Urinary bladder (tissue), 4 donors: ENCODE measurements at places on chromosomes 2 and 18. TPM values are rescaled to one million over a fixed set of nuclear protein-coding genes. Genes with fewer than 3 reads are reported as not detected.

DNA sequence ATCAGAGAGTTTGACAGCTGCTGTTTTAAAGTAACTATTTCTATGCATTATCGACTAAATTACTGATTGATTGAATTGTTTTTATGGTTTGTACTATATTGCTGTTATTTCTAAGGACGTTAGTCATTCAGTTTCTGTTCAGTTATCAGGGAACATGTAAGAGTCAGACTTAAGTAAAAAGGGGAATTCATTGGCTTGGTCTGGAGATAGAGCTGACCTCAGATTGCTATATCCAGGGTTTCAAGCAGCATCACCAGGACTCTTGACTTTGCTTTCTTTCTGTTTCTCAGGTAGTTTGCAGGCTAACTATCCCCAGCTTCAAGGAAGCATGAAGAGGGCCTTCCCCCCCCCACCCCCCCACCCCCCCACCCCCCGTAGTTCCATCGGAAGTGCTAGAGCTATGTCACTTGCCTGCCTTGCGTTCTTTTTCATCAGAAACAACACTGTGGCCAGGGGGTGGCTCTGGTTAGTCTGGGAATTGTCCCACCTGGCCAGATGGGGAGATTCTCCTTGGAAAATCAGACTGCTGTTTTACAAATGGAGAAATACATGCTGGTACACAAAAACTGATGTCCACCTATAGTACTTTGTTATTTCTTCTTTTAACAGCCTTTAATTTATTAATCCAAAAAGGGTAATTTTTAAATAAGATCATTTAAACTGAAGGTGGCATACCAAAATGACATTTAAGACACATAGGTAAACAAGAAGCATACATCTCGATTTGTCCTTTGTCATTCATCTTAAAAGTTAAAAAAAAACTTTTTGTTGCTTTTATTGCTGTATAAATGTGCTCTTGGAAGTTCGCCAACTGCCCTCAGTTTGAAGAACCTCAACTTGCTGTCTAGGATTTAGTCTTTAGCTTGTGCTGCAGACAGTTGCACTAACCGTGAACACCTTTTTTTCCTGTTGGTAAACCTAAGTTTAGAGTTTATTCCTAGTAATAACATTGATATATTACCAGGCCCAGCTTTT is 9.4 kb downstream of the SMAD4 start:
- DNase-seq, result no peak

GRCh38 chr2:140580532-140581151 is 1550.2 kb downstream of the LRP1B start:
- peak; percentile 1 for DNase-seq

DNA sequence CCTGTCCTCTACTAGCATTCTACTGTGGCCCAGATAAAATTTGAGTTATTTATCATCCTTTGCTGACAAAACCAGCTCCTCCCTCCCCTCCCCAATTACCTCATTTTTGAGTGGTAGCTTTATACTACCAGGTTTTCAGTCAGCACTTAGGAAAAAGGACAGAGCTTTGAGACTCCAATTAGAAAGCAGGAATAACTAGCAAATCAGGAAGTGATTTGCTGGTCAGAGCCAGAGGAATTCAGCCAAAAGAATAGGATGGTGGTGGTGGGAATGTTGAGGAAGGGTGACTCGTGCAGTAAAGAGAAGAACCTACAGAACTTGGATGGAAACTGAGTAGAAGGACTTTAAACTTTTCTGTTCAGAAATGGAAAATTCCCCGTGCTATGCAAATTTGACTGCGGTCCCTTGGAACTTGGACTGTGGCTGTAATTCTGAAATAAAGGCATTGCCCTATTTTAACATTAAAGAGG is 3.7 kb downstream of the MYL12B start:
- no peak for DNase-seq

DNA sequence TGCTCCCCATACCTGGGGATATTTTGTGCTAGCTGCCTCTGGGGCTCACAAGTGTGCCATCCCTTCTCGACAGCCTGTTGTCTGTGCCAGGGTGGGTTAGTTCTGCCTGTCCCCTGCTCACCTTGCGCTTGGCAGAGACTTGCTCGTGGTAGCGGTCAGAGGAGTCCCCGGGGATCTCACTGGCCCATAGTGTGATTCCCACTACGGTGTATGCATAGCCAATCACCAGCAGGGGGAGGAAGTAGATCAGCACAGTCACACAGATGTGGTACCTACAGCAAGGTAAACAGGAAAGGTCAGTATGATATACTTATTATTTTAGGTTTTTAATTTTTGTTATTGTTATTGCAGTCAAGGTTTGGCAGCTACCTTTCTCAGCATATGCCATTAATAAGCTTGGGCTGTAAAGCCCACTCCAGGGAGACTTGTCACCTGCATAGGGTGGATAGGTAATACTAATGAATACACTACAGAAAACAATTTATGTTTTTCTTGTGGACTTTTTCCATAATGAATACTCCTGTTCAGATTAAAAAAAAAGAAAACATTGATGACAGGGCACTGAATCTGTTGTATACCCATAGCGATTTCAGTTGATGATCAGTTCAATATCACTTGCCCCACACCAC is 95.2 kb downstream of the POLE4 start:
- DNase-seq, result no peak

GRCh38 chr2:85698184-85698879 is 4.2 kb downstream of the GNLY start:
- no peak for DNase-seq

ANKRD29 gene
- polyA plus RNA-seq, result 13.6 TPM

CNTNAP5 gene
- 0.01 TPM for polyA plus RNA-seq
